T-cell (primary cell): ENCODE measurements at places on chromosomes 11 and 22. TPM values are rescaled to one million over a fixed set of nuclear protein-coding genes. Genes with fewer than 3 reads are reported as not detected.

DNA sequence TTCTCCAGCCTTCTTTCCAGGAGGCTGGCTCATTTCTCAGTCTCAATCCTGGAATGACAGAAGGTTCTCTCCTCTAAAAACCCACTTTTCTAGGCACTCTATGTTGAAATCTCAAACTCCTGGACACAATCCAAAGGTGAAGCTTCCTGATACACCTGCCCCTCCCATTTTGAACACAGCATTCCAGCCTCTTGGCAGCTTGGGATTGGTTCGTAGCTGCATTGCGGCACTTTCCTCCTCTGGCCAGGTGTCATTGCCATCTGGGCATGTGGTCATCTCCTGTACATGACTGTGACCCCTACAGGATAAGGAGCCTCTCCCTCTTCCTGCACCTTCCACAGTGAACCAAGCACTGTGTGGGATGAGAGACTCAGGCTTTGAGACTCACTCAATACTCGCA is 230.2 kb upstream of the B3GAT1 start:
- DNase-seq: no peak

The IFITM10 gene
- 0.72 TPM for total RNA-seq

DNA sequence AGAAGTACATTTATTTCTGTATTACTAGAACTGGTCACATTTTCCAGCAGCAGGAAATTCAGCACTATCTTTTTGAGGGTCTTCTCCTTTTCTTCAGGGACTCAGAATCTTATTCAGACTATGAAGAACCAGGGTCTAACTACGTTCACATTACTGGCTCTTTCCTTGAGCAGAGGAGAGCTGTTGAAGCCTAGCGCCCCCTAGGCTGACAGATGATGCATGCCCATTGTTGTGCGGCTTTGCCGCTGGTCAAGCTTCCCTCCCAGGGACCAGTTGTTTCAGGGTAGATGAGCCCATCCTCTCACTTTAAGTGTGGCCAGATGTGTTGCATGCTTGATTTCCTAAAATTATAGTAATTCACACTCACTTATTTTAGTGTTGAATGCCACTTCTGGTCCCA is 168.2 kb upstream of the PDGFD start:
- no peak for DNase-seq

The SLC22A12 gene
- total RNA-seq: not detected

GRCh38 chr11:61712846-61713245 is 32.7 kb downstream of the DAGLA start:
- no peak for DNase-seq

The LPXN gene
- 142 TPM for total RNA-seq

The OR8D4 gene
- not detected for total RNA-seq

DNA sequence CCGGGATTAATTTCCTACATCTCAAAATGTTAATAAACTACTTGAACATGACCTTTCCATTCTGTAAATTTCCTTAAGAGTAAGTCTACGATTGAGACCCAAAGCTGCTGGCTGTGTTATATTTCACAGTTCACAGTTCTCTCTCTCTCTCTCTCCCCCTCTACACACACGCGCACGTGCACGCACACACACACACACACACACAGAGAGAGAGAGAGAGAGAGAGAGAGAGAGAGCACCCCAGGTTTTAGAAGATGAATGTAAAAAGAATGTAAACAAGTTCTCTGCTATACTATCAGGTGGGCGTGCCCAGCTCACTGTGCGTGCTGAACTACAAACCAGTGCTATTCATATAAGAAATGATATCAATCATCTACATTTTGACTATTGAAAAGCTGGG is 3.3 kb downstream of the BDNF start:
- no peak for DNase-seq

The SCGB1D2 gene
- total RNA-seq: not detected

The ALX4 gene
- total RNA-seq: not detected

DNA sequence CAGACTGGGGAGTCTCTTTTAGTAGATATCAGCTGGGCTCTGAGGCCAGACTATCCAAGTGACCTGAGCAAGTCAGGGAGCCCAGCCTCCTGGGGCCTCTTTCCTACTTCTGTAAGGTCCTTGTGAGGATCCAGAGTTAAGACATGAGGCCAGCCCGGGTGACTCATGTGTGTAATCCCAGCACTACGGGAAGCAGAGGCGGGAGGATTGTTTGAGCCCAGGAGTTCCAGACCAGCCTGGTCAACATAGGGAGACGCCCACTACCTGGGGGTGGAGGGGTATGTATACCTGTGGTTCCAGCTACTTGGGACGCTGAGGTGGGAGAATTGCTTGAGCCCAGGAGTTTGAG is 36.9 kb upstream of the POLA2 start:
- DNase-seq: no peak

DNA sequence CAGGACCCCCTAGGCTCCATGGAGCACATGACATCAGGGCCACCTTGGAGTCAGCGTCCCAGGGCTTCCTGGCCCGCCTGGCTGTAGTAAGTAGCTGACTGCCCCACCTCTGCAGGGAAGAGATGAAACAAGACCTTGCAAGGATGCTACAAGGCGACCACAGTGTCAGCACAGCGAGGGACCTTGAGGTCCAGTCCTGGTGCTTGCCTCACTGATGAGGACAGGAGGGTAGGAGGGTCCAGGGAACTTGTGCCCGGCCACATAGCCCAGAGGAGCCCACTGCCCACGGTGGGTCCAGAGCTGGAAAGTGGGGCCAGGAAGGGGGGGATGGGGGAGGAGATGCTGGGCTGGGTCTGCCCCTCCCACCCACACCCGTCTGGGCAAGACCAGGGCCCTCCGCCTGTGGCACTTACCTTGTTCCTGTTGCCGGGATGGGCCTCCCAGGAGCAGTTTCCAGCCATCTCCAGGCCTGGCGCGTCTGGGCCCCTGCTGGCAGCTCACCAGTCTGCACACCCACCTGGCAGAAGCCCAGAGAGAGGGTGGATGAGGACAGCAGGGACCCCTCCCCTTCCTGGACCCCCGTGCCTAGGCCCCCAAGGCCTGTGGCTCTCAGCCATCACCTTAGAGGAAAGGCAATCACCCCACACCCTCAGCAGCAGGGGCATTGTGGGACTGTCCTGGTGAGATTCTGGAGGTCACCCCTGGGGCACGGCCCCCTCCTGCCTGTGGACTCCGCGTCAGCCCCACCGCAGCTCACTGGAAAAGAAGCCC is 3.4 kb downstream of the MRGPRF start:
- no peak for DNase-seq

DNA sequence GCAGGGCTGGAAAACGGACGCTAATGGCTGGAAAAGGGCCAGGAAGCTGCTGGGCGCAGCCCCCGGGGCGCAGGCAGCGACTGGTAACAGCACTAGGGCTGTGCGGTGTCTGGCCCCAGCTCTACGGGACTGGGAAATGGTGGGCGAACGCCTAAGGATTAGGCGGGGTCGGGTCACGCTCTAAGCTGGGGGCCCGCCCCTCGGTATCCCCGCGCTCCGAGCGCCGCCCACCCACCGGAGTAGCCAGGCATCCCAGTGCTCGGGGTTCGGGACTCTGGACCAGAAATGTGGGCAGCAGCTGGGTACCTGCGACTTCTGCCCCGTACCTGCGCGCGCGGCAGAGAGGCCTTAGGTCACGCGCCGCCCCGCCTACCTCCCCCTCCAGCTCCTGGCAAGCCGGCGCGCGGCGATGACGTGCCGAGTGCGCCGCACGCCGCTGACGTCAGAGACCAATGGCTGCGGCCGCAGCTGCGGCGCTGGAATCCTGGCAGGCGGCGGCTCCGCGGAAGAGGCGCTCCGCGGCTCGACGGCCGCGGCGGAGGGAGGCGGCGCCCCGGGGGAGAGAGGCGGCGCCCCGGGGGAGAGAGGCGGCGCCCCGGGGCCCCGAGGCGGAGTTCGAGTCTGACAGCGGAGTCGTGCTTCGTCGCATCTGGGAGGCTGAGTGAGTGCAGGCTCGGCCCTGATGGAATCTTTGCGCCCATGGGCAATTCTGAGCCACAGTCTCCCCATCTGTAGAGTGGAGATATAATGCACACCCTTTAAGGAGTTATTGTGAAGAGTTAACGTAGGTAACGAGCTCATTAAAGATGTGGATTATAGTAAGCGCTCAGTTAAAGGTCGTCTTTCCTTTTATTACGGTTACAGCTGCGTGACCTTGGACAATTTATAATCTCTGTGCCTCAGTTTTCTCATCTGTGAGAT is at the start of the genes HPS4 and SRRD:
Gene HPS4 (minus strand): TSS at position 345 of the 921 bp plus-strand sequence. CDS start 2,021 bp downstream, outside the sequence.
Gene SRRD (plus strand): TSS at position 439 of the 921 bp plus-strand sequence. CDS start 14 bp downstream, at position 453.
- peak; percentile 86 for DNase-seq

- DNase-seq: no peak
Observed at GRCh38 chr11:112162761-112163546, 940 bp downstream of the IL18 start.

GRCh38 chr11:82560836-82561235 is 172.8 kb downstream of the FAM181B start:
- no peak for DNase-seq

GRCh38 chr11:61022311-61023085 is 51.0 kb downstream of the CD6 start:
- no peak for DNase-seq

- no peak for DNase-seq
Observed at GRCh38 chr11:83033972-83034672, 37.6 kb downstream of the RAB30 start.

DNA sequence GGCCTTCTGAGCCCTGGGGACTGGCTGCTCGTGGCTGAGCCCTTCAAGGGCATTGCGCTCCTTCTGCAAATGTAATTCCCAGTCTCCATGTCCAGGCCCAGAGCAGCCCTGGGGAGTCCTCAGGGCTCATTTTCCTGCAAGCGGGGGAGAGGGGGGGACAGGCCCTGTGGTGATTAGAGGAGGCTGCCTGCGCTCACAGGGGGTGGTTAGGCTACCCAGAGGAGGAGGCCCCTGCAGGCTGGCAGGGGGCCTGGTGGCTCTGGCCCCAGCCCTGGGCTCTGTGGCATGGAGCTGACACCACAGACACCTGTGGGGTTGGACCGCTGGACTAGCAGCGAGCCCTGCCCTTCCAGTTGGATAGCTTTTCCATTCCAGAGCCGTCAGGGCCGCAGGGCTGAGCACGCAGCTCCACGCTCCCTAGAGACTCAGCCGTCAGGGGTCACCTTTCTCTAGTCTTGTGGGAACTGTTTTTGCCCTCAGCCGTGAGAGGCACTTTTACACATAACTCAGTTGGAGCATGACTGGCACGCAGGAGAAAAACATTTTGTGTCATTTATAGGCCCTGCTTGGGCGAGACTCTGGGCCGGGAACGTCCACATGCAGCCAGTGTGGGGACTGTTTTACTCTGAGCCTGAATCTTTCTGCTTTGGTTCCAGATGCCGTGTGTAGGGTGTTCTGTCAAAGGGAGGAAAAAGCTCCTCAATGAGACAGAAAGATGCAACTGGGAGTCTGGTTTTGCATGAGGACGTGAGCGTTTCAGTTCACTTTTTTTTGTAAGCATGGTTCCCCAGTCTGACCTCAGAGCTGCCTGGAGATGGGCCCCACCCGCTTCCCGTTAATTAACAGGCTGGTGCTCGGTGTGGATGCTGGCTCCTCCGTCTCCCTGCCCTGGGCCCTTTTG is 58.1 kb downstream of the LRP5 start:
- peak; percentile 41 for DNase-seq

The MMP8 gene
- not detected for total RNA-seq

DNA sequence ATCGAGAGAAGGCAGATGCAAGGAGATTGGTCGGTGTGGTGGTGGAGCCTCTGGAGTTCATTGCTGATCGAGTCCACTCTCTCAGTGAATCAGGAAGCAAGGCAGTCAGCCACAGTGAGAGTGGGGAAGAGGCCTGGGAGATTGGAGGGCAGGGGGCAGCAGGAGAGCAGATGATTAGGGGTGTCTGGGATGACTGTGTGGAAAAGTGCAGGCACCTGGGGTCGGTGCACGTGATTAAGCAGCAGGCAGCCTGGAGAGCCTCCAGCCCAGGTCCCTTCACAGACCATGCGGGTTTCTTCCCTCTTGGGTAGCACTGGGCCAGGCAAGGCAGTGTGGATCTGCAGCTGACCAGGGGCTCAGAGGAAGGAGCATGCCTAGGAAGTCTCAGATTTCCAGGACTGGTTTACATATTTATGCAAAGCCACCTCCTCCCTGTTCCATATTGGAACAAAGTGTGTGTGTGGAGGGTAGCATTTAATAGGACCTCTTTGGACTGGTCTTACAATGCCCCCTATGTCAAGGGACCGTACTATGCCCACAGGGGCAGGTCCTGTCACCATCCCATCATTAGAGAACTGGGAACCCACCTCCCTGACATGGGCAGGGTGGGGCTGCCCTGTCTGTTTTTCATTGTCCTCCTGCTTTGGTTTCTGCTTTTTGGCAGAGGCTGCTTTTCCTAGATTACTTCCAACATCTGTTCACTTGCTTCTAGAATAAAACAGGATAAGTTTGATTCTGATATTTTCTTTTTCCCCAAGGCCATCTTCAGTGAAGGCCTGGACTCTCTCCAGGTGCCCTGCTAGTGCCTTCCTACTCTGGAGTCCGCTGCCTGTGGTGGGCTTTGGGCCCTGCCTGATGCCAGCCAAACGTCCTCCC is 14.0 kb upstream of the GDPD5 start:
- no peak for DNase-seq

- no peak for DNase-seq
Observed at GRCh38 chr11:111428113-111428876, 49.2 kb upstream of the POU2AF1 start.

The PRR14L gene
- total RNA-seq: 53.6 TPM

DNA sequence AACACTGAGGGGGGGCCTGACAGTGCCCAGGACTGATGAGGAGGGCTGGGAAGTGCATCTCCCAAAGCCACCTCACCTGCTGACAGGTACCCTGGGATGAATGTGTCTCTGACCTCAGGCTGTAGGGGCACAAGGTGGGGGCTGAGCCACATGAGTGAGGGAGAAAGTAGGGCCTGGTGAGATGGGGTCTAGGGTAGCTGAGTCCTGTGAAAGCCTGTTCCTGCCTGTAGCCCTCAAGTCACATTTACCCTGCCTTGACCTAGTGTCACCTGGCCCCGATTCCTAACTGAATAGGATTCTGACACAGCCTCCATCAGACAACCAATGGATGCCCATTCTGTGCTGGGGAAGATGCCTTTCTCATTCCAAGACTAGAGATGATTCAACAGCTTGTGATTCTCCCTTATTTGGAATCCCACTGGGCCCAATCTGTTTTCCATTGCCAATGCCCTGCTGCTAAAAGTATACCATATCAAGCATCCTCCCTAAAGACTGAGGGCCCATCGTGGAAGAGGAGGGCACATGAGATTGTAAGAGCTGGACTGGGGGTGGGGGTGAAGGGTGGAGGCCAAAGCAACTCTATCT is 11.1 kb upstream of the RFPL1 start:
- no peak for DNase-seq

DNA sequence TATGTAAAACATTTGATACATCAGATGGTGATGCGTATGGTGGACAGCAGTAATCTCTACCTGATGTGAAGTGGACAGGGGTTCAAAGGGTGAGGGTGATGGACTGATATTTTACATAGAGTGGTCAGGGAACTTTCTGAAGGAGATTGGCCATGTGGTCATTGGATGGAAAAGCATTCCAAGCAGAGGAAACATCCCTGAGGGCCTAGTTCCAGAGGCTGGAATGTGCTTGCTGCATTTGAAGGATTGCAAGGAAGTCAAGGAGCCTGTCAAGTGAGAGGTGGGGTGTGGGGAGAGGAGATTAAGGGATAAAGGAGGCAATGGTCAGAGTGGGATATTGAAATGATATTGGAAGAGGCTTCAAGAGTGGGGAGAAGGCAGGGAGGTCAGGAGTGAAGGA is 151.9 kb upstream of the NTM start:
- no peak for DNase-seq
